ENCODE measurements at places on chromosomes 1 and 21.

DNA sequence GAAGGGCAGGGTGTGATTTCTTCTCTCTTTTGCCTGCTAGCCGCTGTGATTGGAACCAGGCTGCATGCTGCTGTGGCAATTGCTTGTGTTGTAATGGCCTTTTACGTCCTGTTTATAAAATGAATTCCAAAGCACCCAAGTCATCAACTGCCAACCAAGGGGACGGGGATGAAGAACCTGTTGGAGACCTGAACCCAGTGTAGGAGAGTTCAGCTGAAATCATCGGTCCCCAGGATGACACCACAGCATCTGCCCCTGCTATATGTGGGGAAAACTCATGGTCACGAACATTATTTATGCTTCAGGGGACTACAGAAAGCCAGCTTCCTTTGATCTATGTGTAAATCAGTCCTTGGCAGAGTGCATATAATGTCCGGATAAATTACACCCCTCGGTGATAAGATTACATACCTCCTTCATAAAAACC, 3.8 kb downstream of the TMEM167B start:
- no peak for DNase-seq

GRCh38 chr1:22250724-22251123, 107.8 kb upstream of the WNT4 start:
- no peak for DNase-seq

- DNase-seq: no peak
Measured at GRCh38 chr1:168933141-168933805, 173.2 kb upstream of the ATP1B1 start.

GRCh38 chr1:243343970-243344937, 88.4 kb downstream of the SDCCAG8 start:
- DNase-seq: peak; percentile 68

- no peak for DNase-seq
Measured at GRCh38 chr1:8910914-8911313, 32.4 kb upstream of the ENO1 start.

GRCh38 chr1:188782220-188782841, 1695.3 kb downstream of the BRINP3 start:
- no peak for DNase-seq

GRCh38 chr1:39086865-39087409, 60.8 kb downstream of the NDUFS5 start:
- DNase-seq: no peak

DNA sequence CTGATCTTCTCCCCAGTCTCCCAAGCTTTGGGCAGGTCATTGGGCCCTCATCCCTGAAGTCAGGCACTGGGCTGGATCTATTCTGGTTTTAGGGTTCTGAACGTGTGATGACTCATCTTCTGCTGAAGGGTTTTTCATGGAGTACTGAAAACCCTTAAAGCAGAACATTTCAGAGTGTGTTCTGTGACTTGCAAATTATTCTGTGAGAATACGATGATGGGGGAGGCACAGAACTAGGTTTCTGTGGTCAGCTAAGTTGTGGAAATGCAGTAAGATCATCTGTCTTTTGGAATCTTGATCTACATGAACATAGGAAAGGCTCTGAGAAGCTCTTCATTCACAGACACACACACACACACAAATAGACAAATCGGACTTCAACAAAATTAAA, 46.2 kb downstream of the NAV1 start:
- no peak for DNase-seq

DNA sequence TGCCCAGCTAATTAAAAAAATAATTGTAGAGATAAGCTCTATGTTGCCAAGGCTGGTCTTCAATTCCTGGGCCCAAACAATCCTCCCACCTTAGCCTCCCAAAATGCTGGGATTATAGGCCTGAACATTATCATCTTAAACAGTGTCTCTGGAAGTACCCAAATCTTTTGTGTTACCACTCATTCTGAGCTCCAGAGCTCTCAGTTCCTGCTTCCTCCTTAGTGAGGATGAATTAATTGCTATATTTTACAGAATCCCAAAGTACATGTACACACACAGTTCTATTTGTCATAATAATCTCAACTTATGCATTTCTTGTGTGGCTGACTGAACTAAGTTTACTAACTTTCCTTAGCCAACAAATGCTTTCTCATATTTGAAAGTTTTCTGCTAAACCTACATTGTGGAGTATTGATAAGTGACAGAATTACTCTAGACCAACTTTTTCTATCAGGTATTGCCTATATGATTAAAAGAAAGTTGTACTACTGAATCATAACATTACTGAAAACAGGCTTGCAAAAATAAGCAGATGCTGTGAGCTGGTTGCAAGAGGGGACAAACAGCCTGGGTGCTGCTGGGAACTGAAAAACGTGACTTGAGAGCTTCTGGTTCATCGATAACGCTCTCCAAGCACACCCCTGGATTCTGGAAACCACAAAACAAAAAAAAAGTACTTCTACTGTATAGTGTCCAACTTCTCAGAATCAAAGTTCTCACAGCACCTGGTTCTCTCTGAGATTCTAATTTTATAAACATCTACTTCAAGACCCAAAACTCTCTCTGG, 15.3 kb downstream of the VAV3 start:
- DNase-seq: no peak

Data from B cell (primary cell).